ENCODE measurements at places on chromosomes 5 and 9.
A peak's percentile ranks its signal among the peaks of the same experiment; 100 is the strongest.

DNA sequence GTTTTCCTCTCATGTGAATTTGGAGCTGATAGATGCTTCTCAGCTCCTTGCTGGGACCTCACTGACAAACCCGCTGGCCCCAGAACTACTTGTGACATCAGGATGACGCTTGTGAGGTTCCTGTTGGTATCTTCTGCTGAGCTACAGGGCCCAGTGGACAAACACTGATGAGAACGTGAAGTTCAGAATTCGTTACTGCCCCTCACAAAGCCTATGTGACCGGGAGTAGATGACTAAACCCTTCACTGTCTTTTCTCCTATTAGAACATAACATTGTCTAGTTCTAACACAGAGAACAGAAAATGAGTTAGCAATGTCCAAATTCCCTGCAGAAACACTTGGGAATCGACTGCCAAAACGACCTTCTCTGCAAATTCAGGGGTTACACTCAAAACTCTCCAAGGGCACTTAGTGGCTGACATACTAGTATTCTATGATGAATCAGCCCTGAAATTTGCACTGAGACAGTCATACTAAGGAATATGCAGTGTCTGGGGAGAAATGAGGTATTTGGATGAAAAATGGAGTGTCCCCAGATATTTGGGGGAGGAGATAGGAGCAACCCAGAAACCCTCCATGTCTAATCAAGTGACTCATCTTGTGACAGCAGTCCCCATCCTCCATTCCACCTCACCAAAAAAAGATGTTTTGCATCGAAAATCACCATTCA lies 143.2 kb upstream of the TRIM32 start:
- DNase-seq, result peak; percentile 85

GRCh38 chr5:180675036-180675635 lies 25.7 kb upstream of the FLT4 start:
- no peak for DNase-seq

- no peak for DNase-seq
Observed at GRCh38 chr9:131500377-131500776, 2.3 kb upstream of the POMT1 start.

- DNase-seq, result no peak
Observed at GRCh38 chr5:180910735-180911134, 11.8 kb downstream of the BTNL8 start.

DNA sequence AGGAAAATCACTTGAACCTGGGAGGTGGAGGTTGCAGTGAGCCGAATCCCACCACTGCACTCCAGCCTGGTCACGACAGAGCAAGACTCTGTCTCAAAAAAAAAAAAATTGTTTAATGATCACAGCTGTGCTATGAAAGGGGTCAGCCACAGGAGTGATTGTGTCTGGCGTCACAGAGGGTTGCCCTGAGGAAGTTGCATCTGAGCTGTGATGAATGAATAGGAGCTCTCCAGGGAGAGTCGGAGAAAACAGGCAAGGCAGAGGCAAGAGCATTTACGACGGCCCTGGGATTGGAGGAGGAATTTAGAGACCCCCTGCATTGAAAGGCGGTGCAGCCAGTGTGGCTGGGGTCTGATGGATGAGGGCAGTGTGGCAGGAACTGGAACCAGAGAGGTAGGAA lies 25.1 kb downstream of the NAIF1 start:
- no peak for DNase-seq

DNA sequence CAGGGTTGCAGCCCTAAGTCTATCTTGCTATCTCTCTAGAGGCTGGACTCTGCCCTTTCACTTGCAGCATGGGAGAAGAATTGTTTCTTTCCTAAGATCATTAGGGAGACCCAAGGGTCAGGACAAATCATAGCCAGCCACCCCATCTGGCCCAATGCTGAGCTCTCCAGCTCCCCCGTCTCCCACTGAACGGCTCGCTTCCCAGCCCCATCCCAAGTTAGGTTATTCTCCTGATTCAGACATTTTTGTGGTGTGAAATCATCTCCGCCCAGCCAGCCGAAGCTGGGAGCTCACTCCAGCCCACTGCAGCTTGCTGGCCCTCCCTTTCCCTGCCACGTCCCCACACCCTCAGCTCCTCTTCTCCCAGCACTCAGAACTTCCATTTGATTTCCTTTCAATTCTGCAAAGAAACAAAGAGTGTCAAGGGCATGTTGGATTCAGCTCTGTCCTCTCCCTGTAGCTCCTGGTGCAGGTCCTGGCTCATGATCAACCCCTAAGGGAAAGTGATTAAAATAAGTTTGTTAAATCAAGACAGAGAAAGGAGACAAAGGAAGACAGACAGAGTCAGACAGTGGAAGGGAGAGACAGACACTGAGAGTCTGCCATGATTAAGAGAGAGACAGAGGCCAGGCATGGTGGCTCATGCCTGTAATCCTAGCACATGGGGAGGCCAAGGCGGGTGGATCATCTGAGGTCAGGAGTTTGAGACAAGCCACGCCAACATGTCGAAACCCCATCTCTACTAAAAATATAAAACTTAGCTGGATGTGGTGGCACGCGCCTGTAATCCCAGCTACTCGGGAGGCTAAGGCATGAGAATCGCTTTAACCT lies 12.6 kb upstream of the SPARC start:
- DNase-seq, result peak; percentile 99

GRCh38 chr5:79464695-79465332 lies 49.1 kb downstream of the HOMER1 start:
- peak; percentile 24 for DNase-seq

DNA sequence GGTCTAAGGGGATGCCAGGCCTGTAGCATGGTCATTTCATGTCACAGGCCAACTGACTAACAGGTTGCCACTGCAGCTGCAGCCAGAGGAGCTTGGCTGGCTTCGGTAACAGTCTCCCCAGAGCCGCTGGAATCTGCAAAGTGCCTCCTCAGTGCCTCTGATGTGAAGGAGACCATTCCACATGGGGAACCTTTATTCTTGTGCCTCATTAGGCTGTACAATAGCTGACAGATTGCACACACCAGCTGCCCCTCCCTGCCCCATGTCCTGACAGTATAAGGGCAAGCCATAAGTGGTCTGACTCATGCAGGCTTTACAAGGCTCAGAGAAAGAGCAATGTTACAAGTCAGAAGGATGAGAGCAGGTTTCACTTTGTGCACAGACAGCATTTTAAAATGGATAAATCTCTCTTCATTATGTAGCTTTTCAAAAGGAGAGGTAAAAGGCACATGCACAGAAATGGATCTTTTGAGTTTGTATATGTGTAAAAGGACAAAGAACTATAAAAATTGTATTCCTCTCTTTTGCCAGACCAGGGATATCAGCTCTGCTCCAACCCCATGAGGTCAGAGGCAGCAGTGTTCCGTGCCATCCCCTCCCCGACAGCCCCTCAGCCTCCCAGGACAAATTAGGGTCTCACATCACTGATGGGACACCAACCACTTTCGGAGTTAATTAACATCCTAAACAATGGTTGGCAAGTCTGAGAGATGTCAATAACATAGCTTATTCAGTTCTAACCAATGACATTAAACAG lies 467.8 kb downstream of the TMEM232 start:
- peak; percentile 73 for DNase-seq

- no peak for DNase-seq
Observed at GRCh38 chr5:115209279-115209678, 39.6 kb upstream of the TRIM36 start.

- no peak for DNase-seq
Observed at GRCh38 chr9:82939451-82939850, 123.5 kb downstream of the RASEF start.

- peak; percentile 18 for DNase-seq
Observed at GRCh38 chr9:84947412-84947972, 278.0 kb downstream of the NTRK2 start.

- no peak for DNase-seq
Observed at GRCh38 chr5:113245427-113246225, 189.2 kb downstream of the TSSK1B start.

DNA sequence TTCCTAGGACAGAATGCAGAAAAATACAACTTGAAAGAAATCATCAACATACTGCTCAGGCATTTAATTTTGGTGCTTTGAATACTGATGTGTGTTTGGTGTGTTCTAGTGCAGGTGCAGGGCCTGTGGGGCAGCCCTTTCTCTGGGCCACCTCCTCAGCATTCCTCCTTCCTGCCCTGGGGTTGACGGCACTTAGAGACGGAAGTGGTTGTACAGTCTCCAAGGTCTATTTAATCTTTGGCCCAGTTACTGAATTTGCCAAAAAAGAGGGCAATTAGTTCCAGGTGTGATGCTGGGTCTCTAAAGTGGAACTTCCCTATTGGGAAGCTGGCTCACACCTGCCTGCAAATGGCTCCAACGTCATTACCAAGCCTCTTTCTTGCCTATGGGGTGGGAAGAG lies 269.0 kb downstream of the SH3GL2 start:
- no peak for DNase-seq

- DNase-seq, result no peak
Observed at GRCh38 chr5:71938895-71939294, 168.4 kb upstream of the MAP1B start.

DNA sequence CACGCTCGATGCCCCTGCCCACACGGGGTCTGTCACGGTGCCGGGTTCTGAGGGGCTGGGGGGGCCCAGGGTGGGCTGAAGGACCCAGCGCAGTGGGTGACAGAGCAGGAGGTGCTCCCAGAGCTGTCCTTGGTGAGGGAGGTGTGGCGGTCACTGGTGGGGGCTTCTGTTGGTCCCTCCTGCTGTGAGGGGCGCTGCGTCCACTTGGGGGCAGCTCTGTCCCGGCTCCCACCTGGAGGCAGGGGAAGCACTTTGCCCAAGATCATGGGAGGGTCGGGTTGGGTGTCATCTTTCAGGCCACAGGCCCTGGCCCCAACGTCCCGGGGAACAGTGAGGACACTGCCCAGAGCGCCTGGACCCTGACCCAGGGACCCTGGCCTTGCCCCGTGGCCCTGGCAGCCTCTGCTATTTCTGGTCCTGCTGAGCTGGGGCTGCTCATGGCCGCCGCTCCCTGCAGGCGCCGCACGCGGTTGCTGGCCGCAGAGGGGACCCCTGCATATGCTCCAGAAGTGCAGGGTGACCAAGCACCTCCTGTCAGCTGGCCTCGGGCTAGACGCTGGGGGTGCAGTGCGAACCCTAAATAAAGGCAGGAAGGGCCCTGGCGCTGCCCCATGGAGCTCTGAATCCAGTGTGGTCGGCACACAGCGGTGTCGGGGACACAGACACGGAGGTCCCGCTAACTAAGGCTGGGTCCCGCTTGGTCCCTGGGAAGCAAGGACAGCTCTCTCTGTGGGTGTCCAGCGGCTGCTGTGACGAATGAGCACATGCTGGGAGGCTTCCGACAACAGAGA lies 11.6 kb upstream of the RNU6ATAC start:
- peak; percentile 30 for DNase-seq

GRCh38 chr9:84701801-84702200 lies 32.3 kb downstream of the NTRK2 start:
- no peak for DNase-seq

- no peak for DNase-seq
Observed at GRCh38 chr9:97711223-97711626, 14.1 kb upstream of the XPA start.

GRCh38 chr5:166823360-166823759 lies 1468.1 kb upstream of the WWC1 start:
- DNase-seq, result no peak

- DNase-seq, result peak; percentile 83
Observed at GRCh38 chr5:33074548-33074947, 363.4 kb downstream of the NPR3 start.

- DNase-seq, result no peak
Observed at GRCh38 chr5:173197375-173197891, 37.6 kb downstream of the NKX2-5 start.
